ENCODE measurements at places on chromosomes 11 and 22.

GRCh38 chr11:126499131-126499752, 143.8 kb downstream of the ST3GAL4 start:
- no peak for DNase-seq

GRCh38 chr11:66815646-66816045, 27.6 kb upstream of the RCE1 start:
- DNase-seq, result no peak

DNA sequence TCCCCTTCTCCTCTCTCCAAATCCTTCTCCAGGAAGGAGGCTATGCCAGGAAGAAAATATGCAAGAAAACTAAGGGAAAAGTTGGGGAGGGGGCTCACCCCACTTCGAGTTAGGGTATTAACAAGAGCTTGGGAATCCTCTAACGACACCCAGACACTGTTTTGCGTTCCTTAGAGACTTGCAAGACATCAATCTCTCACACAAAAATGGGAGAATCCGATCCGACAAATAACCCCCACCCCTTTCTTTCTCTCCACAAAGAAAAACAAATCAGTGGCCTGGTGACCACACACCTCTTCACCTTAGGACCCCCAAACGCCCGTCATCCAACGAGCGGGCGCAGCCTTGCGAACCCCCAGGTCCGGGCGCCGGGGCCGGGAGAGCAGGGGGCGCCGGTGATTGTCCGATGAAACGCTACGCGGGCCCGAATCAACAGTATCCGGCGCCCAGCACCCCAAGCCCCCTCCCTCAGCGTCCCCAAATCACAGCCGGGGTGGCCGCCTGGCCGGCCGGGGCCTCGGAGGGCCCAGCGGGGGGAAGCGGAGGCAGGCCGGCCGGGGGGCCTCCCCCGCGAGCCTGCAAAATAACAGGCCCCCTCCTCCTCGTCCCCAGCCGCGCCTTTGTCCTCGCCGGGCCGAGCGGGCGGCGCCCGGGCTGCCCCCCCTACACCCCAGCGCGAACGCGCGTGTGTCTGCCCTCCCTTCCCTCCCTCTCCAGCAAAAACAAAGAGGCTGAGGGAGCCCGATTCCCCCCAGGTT, 690 bp downstream of the CSNK1E start:
- no peak for DNase-seq

DNA sequence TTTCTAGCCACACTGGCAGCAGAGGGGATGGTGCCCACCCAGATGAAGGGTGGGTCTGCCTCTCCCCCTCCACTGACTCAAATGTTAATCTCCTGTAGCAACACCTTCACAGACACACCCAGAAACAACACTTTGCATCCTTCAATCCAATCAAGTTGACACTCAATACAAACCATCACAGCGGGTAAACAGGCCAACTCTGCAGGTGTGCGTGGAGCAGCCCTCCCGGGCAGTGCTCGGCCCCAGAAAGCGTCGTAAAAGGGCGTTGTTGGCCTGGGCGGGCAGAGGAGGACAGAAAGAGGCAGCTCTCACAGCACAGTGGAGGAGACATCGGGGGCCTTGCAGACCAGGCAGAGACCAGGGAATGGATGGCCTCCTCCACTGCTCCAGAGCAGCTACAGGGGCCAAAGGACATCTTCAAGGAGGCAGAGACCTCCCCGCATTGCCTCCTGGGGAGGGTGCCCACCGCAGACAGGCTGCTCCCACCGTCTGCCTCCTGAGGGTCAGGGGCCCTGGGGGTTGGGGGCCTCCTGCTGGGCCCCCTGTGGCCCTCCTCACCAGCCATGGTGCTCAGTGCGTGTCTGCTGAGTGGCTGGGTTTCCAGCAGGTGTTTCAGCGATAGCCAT, 56.1 kb upstream of the FADD start:
- no peak for DNase-seq
